ENCODE measurements at places on chromosomes 6 and 20. TPM values are rescaled to one million over a fixed set of nuclear protein-coding genes. Genes with fewer than 3 reads are reported as not detected.

RUNX2 gene
- 4.9 TPM for total RNA-seq

DDO gene
- not detected for total RNA-seq

CST3 gene
- 130 TPM for total RNA-seq

NRSN2 gene
- 46.2 TPM for total RNA-seq

SNRNP48 gene
- 13.0 TPM for total RNA-seq

SDCBP2 gene
- total RNA-seq = 3.4 TPM

MUC22 gene
- total RNA-seq = not detected

HCRTR2 gene
- total RNA-seq = 0.18 TPM

LY86 gene
- not detected for total RNA-seq

TCF19 gene
- total RNA-seq = 8.5 TPM

TULP4 gene
- total RNA-seq = 135 TPM

CNKSR3 gene
- total RNA-seq = 13.4 TPM

PPIL4 gene
- 39.8 TPM for total RNA-seq

AGER gene
- total RNA-seq = 28.1 TPM

CASS4 gene
- total RNA-seq = 0.67 TPM

CTAGE9 gene
- total RNA-seq = not detected

RNF39 gene
- total RNA-seq = not detected

PRIM2 gene
- 17.9 TPM for total RNA-seq

CTCFL gene
- total RNA-seq = 0.33 TPM

IYD gene
- not detected for total RNA-seq

CPNE5 gene
- 1.7 TPM for total RNA-seq

FNDC1 gene
- 0.40 TPM for total RNA-seq

OTOR gene
- total RNA-seq = not detected

SMLR1 gene
- total RNA-seq = not detected

CCN5 gene
- total RNA-seq = not detected

TNFRSF6B gene
- total RNA-seq = not detected

SLC22A23 gene
- total RNA-seq = 24.3 TPM

PRL gene
- total RNA-seq = 0.23 TPM

PDE7B gene
- total RNA-seq = 16.5 TPM

SIRPB1 gene
- total RNA-seq = 0.93 TPM

BTN2A1 gene
- 29.2 TPM for total RNA-seq
